ENCODE measurements at places on chromosomes 12 and 14. TPM values are rescaled to one million over a fixed set of nuclear protein-coding genes. Genes with fewer than 3 reads are reported as not detected.
A peak's percentile ranks its signal among the peaks of the same experiment; 100 is the strongest.

DNA sequence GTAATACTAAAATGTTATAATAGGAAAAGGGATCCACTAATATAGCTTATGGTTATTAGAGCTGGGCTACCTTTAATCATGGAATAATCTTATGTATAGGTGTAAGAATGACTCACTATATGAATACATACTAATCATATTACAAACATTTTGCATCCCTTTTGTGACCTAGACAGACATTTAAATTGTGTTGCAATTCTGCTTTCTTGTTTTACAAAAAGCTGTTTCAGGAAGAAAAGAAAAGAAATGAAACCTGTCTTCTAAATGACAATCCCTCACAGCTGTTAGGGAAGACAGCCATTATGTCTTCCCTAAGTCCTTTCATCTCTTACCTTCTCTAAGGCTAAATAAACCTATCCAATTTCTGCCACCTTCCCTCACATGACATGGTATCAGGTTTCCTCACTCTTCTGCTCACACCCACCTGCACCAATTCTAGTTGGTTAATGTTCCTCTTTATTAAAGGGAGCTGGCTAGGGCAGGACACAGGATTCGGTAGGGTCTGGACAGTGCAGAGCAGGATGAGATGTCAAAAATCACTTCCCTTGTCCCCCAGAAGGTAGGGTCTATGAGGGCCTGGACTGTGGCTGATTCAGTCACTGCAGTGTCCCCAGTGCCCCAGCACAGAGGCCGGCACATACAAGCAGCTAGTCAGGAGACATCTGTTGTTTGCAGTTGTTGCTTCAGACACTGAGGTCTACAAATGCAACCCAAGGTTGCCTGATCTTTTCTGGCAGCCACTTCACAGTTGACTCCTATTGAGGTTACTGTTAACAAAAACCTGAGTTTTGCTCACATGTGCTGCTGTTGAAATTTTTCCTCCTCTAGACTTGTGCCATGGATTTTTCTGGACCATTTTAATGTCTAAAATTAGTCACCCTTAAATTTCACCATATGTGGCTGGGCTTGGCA, 3.7 kb downstream of the DHRS7 start:
- H3K4me3 ChIP-seq: no peak overlapping the region
- H3K36me3 ChIP-seq: peaks cover 2% of the 10 kb centered on the region

DNA sequence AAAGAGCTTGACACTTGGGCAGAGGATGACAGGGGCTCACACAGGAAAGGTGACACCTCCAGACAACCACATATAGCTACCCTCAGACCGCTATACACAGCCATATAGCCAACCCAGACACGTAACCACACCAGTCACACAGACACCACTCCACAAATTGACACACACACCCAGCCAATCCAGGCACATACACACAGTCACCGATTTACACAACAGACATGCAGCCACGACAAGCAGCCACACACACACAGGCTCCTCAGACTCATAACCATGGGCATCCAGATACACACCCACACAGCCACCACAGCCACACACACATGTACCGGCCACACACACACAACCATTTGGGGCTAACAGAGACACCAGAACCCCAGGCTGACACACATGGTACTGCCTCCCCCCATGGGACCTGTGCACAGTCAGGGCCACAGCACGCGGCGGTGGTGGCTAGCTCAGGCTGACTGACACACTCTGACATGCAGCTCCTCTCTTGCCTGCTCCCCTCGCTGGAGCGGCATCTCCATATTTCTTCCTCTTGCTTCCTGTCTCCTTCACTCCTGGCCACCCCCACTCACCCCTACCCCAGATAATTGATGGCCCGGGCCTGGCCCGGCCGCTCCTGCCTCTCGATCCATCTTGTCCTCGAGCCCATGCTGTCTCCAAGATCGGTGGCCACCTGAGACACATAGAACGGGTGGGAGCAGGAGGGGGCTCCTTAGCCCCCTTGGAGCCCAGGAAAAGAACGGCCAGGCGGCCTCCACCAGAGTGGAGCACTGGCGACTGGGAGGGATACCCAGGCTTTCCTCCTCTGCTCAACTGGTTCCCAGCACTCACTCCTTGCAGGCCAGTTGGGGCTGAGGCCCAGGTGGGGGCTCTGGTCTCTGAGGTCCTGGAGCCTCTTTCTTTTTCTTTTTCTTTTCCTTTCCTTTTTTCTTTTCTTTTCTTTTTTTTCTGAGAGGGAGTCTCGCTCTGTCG, 6.0 kb upstream of the SHMT2 start:
- no peak for DNase-seq
- H3K4me1 ChIP-seq: peaks cover 60% of the 10 kb centered on the region

DNA sequence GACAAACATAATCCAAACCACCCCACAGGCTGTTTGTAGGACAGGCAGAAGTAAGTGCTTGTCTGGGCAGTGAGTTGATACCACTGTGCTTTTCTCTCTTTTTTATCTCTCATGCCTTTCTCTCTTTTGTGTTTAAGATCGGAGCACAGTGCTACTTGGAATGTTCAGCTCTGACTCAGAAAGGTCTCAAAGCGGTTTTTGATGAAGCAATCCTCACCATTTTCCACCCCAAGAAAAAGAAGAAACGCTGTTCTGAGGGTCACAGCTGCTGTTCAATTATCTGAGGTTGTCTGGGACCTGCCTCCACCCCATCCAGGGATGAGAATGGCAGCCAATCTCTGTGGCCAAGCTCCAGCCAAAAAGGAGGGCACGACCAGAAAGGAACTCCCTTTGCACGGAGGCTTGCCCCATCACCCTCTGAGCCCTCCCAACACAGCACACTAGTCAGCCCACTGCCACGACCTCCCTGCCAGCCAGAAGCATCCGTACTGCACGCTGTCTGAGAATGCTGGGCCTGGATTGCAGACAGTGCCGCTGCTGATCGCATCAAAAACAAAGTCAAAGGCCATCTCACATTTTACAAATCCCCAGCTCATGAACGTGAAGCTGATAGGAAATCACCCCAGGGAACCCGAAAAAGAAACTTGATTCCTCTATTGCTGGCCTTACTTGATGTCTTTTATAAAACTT, 27.8 kb downstream of the GPHB5 start:
- H3K4me1 ChIP-seq: no peaks in the 10 kb centered on the region
- no peak overlapping the region for H3K4me3 ChIP-seq
- no peaks in the 10 kb centered on the region for H3K36me3 ChIP-seq
- H3K27me3 ChIP-seq: no peaks in the 10 kb centered on the region
- H3K27ac ChIP-seq: no peak overlapping the region
- no peak for DNase-seq

DNA sequence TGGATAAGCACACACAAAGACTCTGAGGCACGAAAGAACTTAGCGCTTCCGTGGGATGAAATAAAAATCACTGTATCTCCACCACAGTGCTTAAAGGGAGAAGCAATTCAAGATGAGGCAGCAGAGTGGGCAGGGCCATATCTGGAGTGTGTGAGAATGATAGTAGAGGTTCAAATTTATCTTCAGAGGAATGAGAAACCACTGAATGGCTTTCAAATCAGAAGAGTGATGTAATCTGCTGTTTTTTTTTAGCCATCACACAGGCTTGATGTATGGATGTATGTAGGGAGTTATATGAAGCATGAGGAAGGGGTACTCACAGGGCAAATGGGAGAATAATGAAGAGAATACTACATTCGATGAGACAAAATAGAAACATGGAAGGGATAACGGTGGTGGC, 24.1 kb downstream of the MDGA2 start:
- DNase-seq: no peak
- no peaks in the 10 kb centered on the region for H3K4me1 ChIP-seq
- no peaks in the 10 kb centered on the region for H3K36me3 ChIP-seq
- H3K4me3 ChIP-seq: no peak overlapping the region
- peaks cover 11% of the 10 kb centered on the region for H3K27me3 ChIP-seq

DNA sequence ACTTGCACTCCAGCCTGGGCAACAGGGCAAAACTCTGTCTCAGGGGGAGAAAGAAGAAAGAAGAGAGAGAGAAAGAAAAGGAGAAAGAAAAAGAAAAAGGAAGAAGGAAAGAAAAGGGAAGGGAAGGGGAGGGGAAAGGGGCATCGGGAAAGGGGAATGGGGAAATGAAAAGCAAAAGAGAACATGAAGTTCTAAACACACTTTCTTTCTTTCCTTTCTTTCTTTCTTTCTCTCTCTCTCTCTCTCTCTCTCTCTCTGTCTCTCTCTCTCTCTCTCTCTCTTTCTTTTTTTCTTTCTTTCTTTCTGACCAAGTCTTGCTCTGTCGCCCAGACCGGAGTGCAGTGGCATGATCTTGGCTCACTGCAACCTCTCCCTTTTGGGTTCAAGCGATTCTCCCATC, 76.9 kb downstream of the RPS6KA5 start:
- DNase-seq: no peak
- peaks cover 11% of the 10 kb centered on the region for H3K4me1 ChIP-seq

DNA sequence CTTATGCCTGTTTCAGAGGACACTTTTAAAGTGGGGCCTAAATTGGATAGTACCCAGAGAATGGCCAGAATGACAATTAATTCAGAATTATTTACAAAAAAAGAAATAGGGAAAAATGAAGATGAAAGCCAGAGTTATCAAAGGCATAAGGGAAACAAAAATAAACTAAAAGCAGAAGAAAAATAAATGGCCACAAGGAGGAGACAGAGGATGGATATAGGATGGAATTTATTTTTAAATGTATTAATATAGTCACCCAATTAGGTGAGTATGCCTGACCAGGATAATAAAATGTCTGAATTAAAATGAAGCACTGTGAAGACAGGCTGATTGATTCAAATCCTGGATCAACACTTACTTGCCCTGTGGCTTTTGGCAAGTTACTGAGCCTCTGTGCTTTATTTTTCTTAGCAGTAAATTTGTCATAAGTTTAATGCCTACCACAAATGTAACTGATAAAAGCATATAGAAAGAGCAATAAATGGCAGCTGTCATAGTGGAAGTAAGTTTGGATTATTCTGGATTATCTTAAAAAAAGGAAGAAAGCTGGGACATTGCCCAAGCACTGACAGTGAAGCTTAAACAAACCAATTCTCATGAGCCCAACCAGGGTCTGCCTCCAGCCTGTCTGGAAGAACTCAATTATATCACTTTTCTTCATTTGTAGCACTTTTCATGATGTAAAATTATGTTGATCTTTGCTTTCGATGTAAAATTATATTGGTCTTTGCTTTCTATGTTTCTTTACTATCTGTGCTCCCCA, 3.5 kb downstream of the CLEC9A start:
- no peaks in the 10 kb centered on the region for H3K27me3 ChIP-seq
- H3K4me1 ChIP-seq: peaks cover 2% of the 10 kb centered on the region
- no peak overlapping the region for H3K4me3 ChIP-seq
- H3K36me3 ChIP-seq: no peaks in the 10 kb centered on the region
- H3K27ac ChIP-seq: no peak overlapping the region
- DNase-seq: no peak

- H3K27ac ChIP-seq: no peak overlapping the region
- no peak for DNase-seq
- no peaks in the 10 kb centered on the region for H3K27me3 ChIP-seq
- peaks cover 53% of the 10 kb centered on the region for H3K36me3 ChIP-seq
- H3K4me1 ChIP-seq: no peaks in the 10 kb centered on the region
- H3K4me3 ChIP-seq: no peak overlapping the region
Measured at GRCh38 chr12:111881716-111882115, 39.7 kb downstream of the MAPKAPK5 start.

DNA sequence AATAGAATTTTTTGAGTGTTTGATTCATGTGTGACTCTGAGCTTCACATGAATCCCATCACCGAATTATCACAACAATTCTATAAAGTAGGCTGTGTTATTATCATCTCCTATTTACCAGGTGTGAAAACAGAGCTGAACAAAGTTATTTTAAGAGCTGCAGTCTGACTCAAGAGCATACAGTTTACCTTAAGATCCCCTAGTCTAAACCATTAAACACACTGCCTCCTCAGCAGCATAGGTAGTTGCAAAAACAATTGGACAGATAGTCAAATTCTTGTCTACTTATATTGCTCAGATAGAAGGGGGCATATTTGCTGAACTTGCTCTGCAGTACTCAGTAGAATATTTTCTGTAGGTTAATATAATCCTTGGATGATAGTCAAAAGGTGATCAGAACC, 219.8 kb upstream of the ATP2B1 start:
- no peak for DNase-seq
- no peak overlapping the region for H3K27ac ChIP-seq
- no peaks in the 10 kb centered on the region for H3K36me3 ChIP-seq
- H3K4me1 ChIP-seq: peaks cover 8% of the 10 kb centered on the region
- no peak overlapping the region for H3K4me3 ChIP-seq

GRCh38 chr14:31788340-31788739, 227.1 kb downstream of the NUBPL start:
- H3K4me3 ChIP-seq: no peak overlapping the region
- no peaks in the 10 kb centered on the region for H3K4me1 ChIP-seq
- DNase-seq: no peak
- H3K27me3 ChIP-seq: no peaks in the 10 kb centered on the region
- H3K27ac ChIP-seq: no peak overlapping the region

Gene DCN
- total RNA-seq: 1,406 TPM

DNA sequence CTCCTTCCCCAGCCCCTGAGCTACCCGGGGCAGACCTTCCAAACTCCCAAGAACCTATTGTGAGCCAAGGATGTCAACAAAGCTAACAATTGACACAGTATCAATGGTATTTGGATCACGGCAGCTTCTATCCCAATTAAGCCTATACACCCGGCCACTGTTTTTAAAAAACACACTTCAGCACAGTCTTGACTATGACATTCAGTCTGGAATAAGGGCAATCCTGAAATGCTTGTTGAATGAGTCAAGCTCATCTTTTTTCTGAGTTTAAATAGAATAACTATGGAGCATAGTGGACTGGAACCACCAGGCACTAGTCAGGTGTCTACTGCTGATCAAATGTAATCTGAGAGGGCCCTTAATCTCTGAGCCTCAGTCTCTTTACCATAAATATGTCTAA, 5.7 kb downstream of the DENND5B start:
- H3K4me3 ChIP-seq: no peak overlapping the region
- no peaks in the 10 kb centered on the region for H3K36me3 ChIP-seq
- no peak for DNase-seq
- peak overlapping the region; percentile 80 for H3K27ac ChIP-seq
- peaks cover 42% of the 10 kb centered on the region for H3K4me1 ChIP-seq

- peaks cover 4% of the 10 kb centered on the region for H3K27me3 ChIP-seq
- no peaks in the 10 kb centered on the region for H3K36me3 ChIP-seq
- H3K27ac ChIP-seq: no peak overlapping the region
- DNase-seq: no peak
Measured at GRCh38 chr12:18470251-18470650, 208.9 kb downstream of the PIK3C2G start.

DNA sequence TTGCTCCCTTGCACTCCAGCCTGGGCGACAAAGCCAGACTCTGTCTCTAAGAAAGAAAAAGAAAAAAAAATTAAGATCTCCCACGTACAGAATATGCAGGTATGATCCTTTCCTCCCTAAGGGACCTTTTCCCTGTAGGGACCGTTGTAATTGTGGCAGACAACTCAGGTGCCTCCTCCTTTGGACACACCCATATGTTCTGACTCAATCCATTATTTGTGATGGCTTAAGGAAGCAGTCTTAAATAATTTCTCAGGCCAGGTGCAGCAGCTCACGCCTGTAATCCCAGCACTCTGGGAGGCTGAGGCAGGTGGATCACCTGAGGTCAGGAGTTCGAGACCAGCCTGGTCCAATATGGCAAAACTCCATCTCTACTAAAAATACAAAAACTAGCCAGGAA, 53.1 kb downstream of the TMCC3 start:
- H3K4me1 ChIP-seq: peaks cover 21% of the 10 kb centered on the region
- no peak for DNase-seq
- no peak overlapping the region for H3K27ac ChIP-seq
- no peak overlapping the region for H3K4me3 ChIP-seq
- H3K36me3 ChIP-seq: no peaks in the 10 kb centered on the region

Gene ADGRD1
- 5.5 TPM for total RNA-seq

- no peak overlapping the region for H3K4me3 ChIP-seq
- no peak overlapping the region for H3K27ac ChIP-seq
- peaks cover 11% of the 10 kb centered on the region for H3K27me3 ChIP-seq
- H3K4me1 ChIP-seq: peaks cover 3% of the 10 kb centered on the region
Measured at GRCh38 chr14:58138031-58138713, 13.8 kb downstream of the ARMH4 start.

Gene GSC
- total RNA-seq: 4.4 TPM

Gene HOXC10
- 0.95 TPM for total RNA-seq

Measured in mesothelial cell of epicardium (in vitro differentiated cells).